Left kidney (tissue), 8 donors: ENCODE measurements at places on chromosomes 3 and 15. TPM values are rescaled to one million over a fixed set of nuclear protein-coding genes. Genes with fewer than 3 reads are reported as not detected.

GRCh38 chr15:77991029-77991406 lies 86.5 kb downstream of the TBC1D2B start:
- DNase-seq, result no peak

GRCh38 chr3:174891524-174892203 lies 32.5 kb downstream of the NAALADL2 start:
- DNase-seq, result no peak

DNA sequence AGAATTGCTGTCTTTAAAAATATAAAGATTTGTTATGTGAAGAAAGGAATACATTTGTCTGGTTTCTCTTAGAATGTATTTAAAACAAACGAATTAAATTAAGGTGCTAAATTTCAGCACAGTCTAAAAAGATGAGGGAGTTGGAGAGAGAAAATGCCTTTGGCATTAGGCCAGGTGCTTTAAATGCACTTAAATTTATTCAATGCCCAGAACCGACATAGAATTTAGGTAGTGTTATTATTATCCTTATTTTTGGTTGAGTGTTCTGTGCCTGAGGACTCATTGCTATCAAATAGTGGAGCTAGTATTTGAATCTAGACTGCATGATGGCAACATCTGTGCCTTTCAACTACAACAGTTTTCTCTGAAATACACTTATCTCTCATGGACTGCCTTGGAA lies 287.5 kb downstream of the RBMS3 start:
- no peak for DNase-seq

GRCh38 chr3:171377859-171378258 lies 82.3 kb downstream of the TNIK start:
- no peak for DNase-seq

- no peak for DNase-seq
These were observed 6.6 kb downstream of the GRIP2 start for GRCh38 chr3:14533457-14533958.

- DNase-seq, result no peak
These were observed 48.8 kb downstream of the CD86 start for GRCh38 chr3:122103821-122104514.

CHSY1 gene
- 47.1 TPM for polyA plus RNA-seq

- no peak for DNase-seq
These were observed 61.4 kb upstream of the C15orf39 start for GRCh38 chr15:75140080-75140879.

- no peak for DNase-seq
These were observed 594.9 kb upstream of the CFAP20DC start for GRCh38 chr3:59644479-59645402.

- no peak for DNase-seq
These were observed 24.4 kb upstream of the RAB7A start for GRCh38 chr3:128701342-128702212.

- DNase-seq, result no peak
These were observed 845.4 kb downstream of the NAALADL2 start for GRCh38 chr3:175704366-175705055.
